ENCODE measurements at places on chromosomes 2 and 18.
A peak's percentile ranks its signal among the peaks of the same experiment; 100 is the strongest.

- DNase-seq = no peak
These were observed 3.4 kb downstream of the RPS27A start for GRCh38 chr2:55235724-55236538.

- DNase-seq = no peak
These were observed 72.4 kb downstream of the MYCN start for GRCh38 chr2:16012626-16013358.

DNA sequence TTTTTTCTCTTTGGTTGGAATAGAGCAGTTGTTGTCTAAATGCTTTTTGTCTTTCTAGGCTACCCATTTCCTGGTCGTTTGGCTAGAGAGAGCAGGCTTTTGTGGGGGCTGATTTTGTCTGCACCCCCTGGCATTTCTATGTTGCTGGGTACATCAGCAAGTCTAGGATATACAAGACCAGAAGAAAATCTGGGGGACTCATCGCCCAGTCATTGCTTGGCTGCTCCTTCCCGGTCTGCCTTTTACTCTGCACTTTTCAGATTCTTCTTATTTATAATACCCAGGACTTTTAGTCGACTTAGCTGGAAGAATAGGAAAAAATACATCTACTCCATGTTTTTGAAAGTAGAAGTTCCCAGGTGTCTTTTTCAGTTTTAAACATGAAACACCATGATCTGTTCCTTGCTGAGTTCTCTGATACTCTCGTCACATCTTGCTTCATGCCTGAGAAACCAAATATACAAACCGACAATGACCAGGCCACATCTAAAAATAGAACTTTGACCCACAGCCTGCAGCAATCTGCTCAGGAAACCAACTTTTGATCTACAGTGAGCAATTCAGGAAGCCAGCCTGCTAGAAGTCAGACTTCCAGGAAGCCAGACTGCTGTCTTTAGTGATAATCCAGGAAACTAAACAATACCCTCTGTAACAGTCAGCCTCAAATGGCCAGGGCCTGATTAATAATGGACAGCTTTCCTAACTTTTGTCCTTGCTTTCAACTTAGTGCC, 163.8 kb upstream of the MEX3C start:
- DNase-seq = no peak

- DNase-seq = no peak
These were observed 40.2 kb downstream of the PIKFYVE start for GRCh38 chr2:208306291-208306690.

DNA sequence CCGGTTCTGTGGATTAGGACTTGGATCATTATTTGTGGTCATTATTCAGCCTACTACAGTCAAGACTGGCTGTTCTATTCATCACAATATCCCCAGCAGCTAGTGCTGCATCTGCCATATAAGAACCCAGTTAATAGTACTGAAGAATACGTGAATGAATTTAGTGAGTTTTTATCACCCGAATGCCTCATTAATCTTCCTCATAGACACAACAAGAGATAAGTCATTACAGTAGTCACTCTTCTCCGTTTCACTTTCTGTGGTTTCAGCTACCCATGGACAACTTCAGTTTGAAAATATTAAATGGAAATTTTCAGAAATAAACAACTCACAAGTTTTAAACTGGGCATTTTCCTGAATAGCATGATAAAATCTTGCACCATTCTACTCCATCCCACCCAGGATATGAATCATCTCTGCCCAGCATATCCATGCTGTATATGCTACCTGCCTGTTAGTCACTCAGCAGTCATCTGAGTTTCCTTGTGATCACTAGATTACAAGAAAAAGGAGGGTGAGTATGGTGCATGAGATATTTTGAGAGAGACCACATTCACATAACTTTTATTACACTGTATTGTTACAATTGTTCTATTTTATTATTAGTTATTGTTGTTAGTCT, 363.7 kb upstream of the CHAC2 start:
- no peak for DNase-seq

GRCh38 chr18:55997151-55997561, 409.2 kb upstream of the TCF4 start:
- DNase-seq = no peak

GRCh38 chr2:211453311-211453887, 897.0 kb downstream of the CPS1 start:
- DNase-seq = no peak

- no peak for DNase-seq
These were observed 320.0 kb upstream of the TNP1 start for GRCh38 chr2:217179854-217180253.

- no peak for DNase-seq
These were observed 17.8 kb downstream of the SMAD7 start for GRCh38 chr18:48932822-48933510.

DNA sequence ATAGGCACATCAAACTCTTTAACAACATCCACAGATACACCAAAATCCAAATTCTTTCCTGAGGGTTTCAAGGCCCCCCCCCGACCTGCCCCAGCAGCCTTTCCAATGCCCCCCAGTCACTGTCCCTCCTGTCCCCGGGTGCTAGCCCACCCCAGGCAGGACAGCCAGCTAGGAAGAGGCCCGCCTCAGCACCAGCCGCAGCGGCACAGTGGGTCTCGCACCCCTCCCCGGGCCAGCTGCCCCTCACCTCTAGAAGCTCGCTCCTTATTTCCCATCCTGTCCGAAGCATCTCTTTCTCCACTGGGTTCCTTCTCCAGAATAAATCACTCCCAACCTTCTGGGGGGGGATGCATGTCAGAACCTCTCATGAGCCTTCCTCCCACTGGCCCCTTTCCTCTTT, 69.4 kb downstream of the FBXO15 start:
- no peak for DNase-seq

- DNase-seq = no peak
These were observed 1.6 kb upstream of the ADNP2 start for GRCh38 chr18:80107426-80107825.

DNA sequence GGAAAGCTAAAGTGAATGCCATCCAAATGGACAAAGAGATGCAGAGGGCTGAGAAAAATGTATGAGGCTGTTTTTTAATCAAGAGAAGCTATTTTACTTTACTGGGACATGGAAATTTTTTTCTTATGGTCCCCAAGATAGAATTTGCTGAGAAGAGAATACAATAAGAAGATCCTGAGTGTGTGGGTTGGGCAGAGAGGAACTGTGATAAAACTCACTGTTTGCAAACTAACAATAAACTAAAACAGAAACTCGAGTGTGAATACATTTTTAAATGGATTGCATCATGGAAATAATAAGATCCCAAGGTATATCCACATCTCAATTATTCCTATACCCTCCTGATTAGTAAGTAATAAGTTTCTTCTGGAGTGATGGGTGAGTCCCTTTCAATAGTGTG, 4.4 kb downstream of the NEB start:
- no peak for DNase-seq

- DNase-seq = no peak
These were observed 210.6 kb downstream of the CAMKMT start for GRCh38 chr2:44572196-44572900.

- DNase-seq = no peak
These were observed 13.3 kb downstream of the CNOT11 start for GRCh38 chr2:101265893-101266499.

DNA sequence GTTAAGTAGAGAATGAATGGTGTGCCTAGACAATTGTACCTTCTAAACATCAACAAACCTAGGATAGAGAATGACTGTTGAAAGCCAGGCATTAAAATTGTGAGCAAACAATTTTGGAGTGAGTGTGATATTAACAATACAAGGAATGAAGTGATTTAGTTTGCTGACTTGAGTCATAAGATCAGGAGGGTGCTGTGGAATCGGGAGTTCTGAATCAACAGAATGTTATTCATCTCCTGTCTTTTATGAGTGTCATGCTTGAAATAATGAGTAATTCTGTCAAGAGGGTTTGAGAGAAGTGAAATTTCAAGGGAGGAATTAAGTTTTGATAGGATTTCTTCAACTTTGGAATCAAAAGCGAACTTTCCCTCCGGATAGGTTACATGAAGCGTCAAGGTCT, 214.4 kb upstream of the DSEL start:
- no peak for DNase-seq

- DNase-seq = no peak
These were observed 31.2 kb downstream of the MAP3K2 start for GRCh38 chr2:127356531-127356930.

GRCh38 chr2:42928161-42928691, 135.8 kb upstream of the HAAO start:
- DNase-seq = no peak

GRCh38 chr2:127649100-127649611, 3.2 kb downstream of the GPR17 start:
- no peak for DNase-seq

DNA sequence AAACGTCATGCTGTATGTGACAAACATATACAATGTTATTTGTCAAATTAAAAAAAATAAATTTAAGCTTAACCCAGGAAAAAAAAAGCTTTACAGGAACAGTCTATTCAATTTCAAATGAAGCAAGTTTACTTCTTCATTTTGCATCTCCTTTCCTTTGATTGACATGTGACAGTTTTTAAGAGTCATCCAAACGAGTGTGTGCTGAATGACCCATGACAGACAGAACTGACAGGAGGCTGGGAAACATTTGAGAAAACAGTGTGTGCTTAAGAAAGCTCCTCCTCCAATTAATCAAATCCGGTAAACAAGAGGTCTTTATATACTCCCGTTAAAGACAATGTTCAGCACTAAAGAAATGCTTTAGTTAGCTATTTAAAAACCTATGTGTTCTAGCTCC, 177.7 kb downstream of the SRBD1 start:
- no peak for DNase-seq

- no peak for DNase-seq
These were observed 123.8 kb upstream of the DLX2 start for GRCh38 chr2:172226244-172227061.

- DNase-seq = no peak
These were observed 69.7 kb downstream of the TBC1D8 start for GRCh38 chr2:101081375-101081907.

GRCh38 chr2:55771612-55772011, 78.0 kb upstream of the PNPT1 start:
- DNase-seq = no peak

DNA sequence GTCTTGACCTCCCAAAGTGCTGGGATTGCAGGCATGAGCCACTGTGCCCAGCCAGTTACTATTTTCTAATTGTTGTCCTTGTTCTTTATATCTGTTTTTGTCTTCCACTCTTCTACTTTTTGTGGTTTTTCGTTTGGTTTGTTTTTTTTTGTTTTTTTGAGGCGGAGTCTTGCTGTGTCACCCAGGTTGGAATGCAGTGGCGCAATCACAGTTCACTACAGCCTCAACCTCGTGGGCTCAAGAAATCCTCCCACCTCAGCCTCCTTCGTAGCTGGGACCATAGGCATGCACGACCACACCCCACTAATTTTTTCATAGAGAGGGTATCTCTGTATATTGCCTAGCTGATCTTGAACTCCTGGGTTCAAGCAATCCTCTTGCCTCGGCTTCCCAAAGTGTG, 100.7 kb downstream of the EHBP1 start:
- no peak for DNase-seq

DNA sequence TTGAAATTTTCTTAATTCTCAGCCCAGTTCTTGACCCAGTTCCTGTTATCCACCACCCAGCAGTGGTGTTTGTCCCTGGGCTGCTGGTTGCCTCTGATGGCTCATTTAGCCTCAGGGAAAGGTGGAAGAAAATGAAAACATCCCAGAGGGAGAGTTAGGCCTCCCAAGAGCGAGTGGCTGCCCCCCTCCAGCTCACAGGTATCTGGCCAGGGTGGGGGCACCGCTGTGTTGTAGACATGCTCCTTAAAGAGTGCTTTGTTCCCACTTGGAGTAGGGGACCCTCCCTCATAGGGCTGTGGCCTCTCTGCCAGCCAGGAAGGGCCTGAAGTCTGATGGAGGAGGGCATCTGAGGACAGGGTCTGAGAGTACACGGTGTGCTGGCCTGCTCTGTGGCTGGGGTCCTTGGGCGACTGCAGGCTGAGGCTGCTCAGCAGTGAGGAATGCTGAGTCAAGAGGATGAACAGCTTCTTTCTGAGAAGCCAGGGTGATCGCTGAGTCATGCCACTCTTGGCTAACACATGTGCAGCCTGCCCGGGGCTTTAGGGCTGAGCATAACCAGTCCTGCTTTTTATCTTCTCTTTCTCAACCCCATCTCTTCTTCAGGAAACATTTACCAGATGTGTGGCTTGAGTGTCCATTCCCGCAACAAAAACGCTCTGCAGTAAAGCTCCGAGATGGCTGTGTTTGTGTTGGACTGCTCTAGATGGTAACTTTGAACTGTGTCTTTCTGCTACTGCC, 72.3 kb downstream of the IL1R2 start:
- peak; percentile 47 for DNase-seq

DNA sequence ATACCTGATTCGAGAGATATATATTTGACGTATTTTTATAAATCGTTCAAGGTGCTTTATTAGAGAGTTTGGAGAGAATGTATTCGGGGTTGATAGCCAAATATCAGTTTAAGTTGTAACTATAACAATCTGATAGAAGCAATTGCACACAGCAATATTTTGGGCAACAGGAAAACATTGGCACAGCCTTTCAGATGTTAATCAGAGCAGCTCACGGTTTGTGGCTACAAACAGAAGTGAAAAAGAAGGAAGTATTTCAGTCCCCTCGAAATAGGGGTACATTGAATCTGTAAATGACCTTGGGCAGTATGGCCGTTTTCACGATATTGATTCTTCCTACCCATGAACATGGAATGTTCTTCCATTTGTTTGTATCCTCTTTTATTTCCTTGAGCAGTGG, 20.6 kb downstream of the SERPINB10 start:
- DNase-seq = no peak

- DNase-seq = peak; percentile 51
These were observed 54.8 kb upstream of the ANKRD62 start for GRCh38 chr18:12038639-12039539.

DNA sequence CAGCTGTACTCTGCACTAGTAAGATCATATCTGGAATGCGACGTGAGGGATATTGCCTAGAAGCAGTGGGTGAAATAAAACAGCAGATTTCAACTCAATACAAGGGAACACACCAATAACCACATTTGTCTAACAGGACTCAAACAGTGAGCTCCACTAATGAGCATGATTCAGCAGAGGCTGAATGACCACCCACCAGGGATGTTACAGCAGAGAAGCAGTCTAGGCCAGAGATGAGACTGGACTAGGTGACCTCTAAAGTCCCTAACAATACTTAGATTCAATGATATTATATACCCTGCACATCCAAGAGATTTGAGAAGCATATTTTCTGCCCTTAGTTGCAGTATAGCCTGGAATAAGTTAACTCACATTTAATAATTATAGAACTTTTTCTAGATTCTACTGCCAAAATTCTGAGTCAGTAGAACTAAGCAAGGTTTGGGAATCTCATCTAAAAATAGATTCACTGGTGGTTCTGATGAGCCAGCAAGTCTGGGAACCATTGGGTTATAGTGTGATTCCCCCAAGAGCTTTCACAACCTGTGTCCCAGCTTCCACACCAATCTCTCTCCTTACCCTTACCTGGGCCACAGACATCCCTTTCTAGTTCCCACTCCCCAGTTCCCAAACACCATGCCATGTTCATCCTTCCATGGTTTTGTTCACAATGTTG, 6.3 kb downstream of the THOC1 start:
- no peak for DNase-seq

- no peak for DNase-seq
These were observed 91.9 kb downstream of the PPP1R1C start for GRCh38 chr2:182077448-182078142.

GRCh38 chr2:146602383-146602782, 1242.4 kb upstream of the ACVR2A start:
- DNase-seq = no peak

GRCh38 chr2:24054366-24055010, 4.9 kb downstream of the FKBP1B start:
- no peak for DNase-seq

All from stimulated activated CD4-positive, alpha-beta T cell treated with anti-CD3 and anti-CD28 coated beads, Interleukin-15, amount 100 ng/mL, for 48 hours (primary cell).